ENCODE measurements at places on chromosomes 7 and 10.

- DNase-seq, result peak; percentile 59
Measured at GRCh38 chr7:92809760-92810573, 26.4 kb downstream of the CDK6 start.

DNA sequence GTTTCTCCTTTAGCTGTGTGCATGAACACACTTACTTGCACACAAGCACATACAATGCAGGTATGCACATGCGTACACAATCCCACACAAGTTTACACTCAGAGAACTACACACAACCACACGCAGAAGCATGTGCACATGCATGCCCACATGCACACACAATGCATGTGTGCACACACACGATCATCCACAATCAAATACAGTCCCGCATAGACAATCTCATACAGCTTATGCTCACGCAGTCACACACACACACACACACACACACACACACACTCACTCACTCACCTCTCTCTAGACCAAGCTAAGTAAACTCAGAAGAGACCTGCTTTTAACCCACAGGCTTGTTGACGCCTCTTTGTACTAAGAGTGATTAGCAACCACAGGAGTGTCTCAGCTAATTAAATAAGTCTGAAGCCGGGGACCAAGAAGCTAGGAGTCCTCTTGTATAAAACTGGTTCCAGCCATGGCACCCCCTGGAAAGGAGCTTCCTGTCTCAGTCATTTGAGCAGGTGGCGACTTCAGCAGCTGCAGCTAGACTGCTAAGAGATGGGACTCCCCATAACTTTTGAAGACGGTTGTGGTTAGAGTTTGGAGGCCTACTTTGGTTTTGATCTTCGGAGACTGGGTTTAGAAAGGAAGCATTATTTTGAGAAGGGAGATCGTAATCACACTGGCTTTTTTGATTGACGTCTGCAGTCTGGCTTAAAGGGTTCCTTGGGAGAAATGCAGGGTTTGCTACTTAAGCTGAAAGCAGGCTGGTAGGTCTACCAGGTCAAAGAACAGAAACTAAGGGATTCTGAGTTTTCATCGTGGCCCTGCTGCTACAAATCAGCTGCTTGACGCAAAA lies 82.3 kb upstream of the ADRB1 start:
- DNase-seq, result peak; percentile 45

DNA sequence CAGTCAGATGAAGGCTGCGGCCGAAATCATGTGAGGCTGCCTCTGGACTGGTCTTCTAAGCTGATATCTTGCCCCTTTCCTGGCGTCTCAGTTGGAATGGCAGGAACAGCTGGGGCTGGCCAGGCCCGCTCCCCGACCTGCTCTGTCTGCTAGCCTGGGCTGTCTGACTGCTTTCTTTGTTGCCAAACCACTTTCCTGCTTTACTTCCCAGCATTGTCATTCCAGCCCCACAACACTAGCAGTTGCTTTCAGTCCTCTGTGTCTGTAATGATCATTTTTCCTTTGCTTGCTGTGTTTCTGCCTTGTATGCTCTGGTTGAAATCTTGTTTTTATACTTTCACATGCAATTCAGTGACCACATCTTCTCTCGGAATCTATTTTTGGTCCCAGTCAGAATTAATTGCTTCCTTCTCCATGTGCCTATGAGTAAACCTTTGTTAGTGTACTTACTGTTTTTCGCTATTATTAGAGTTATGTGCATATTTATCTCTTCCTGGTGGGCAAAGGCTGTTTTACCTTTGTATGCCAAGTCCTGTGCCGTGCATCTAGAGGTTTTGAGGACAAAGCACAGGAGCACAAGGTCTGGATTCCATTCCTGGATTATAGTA lies 21.6 kb downstream of the PRPF18 start:
- no peak for DNase-seq

GRCh38 chr10:30974773-30975415 lies 56.8 kb downstream of the ZNF438 start:
- DNase-seq, result no peak
